ENCODE measurements at places on chromosomes 12 and 14.

DNA sequence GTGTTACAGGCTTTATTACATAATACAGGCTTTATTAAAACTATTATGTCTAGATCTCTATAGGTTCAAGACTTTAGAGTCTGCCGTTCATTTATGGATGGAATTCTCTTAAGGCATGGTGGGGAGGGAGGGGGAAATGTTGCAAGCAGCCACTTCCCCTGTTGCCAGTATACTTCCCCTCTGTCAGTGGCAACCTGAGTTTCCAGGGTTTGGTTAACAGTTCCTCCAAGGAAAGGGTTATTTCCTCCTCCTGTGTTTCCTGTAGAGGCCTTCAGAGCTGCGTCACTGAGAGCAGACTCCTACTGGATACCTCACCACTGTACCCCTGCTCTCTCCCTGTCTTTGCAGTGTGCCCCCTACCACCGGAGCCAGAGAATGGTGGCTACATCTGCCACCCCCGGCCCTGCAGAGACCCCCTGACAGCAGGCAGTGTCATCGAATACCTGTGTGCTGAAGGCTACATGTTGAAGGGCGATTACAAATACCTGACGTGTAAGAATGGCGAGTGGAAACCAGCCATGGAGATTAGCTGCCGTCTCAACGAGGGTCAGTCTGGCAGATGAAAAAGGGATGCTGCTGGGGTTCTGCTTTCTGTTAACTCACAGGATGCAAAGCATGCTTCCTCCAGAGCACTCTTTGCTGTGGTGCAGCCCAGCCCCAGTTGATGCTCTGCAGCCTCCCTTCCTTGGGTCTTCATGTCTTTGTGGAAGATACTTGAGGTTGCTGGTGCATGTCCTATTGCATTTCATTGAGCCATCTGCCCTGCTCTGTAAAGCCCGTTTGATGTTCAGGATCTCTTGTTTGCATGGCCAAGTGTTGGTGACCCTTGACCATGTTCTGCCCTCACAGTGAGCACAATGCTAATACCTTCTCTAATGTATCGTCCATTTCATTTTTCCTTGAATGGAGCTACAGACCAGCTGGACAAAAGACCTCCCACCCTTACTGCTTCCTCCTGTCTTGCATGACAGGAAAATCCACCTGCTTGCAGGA lies 63.6 kb upstream of the SRSF5 start:
- no peak for DNase-seq

DNA sequence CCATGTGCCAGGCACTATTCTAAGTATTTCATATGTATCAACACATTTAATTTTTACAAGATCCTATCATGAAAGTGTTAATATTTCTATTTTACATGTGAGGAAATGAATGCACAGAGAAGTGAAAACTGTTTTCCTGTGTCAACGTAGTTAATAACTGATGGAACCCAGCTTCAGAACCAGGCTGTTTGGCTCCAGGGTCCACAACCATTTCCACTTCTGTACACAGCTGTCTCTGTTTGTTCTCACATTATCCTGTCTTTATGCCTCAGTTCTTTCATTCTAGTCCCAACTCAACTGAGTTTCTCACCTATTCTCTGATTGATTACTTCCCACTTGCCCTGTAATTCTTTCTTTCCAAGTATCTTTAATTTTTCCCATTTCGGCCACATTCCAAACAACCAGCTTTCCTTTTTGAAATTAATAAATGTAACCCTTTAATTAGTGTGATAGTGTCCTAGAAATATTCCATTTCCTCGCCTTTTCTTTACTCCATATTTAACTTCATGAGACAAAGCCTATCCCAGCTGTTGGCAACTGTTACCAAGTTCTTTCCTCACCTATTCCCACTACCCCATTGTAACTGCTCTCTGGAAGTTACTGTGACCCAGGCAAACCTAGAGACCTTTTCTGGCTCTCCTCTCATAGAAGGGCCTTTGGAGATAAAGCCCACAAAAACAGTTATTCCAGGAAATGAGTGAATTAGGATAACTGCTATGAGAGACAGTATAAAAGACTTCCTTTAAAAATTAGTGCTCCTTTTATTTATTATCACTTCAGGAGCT lies 218.7 kb downstream of the RASSF9 start:
- DNase-seq, result no peak

DNA sequence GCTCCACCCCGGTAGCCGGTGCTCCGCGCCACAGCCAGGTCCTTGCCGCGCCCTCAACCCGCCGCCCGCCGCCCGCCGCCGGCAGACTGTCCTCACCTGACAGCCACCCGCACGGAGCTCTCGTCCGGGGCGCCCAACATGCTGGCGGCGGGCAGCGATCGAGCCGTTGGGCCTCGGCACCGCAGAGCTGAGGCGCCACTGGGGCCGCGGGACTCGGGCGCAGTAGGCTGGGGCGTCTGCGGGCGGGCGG lies 164 bp downstream of the KIF21A start:
- DNase-seq, result no peak

GRCh38 chr12:93020631-93021597 lies 91.8 kb upstream of the EEA1 start:
- DNase-seq, result no peak

DNA sequence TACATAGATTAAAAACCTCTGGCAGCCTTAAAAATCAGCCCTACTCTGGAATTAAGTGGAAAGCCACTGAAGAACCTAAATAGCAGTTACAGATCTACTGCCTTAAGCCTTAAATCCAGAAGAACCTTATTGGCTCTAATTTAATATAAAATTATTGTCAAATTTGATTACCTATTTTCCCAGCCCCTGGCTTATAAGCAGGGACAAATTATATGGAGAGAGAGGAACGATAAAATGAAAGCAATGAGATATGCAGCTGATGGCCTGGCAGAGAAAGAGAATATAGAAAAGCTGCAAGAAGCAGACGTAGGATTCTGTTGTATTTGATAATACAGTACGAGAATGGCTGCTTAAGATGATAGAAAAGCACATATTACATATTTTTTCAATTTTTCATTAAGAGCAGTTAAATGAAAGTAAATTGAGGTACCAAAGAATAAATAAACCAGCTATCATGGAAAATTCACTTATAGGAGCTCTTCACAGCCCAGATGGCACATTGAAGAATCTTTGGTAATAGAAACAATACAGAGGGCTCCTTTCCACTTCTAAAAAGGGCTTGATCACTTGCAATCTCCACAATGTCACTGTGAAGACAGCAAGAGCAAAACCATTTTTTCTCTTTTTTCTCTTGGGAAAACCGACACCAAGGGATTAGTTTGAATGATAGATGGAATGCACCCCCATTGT lies 129.4 kb downstream of the KICS2 start:
- no peak for DNase-seq

DNA sequence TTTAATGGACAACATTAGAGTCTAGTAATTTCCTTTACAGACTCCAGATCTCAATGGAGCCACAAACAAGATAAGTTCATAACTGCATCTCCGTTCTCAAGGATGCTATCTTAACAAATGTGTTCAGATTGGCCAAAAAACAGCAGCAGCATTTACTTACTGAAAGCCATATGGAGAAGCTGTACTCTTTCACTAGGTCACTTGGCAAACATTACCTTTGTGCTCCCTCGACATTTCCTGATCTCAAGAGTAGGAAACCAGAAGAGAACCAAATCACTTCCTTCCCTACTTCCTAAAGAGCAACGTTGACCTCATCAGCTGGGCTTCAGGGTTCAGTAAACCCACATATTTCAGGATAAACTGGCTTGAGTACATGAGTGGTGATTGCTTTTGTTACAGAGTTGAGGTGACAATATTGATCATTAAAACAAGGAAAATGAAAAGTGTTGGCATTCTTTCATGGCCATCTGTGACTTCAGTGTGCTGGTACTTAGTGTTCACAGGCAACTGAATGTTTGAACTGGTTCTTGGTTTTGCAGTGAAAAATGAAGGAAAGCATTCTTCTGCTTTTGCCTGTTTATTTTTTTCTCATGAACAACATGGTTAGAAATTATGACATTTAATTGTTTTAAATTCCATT lies 449.6 kb downstream of the TMEM117 start:
- DNase-seq, result no peak

GRCh38 chr12:78101946-78102635 lies 271.4 kb downstream of the NAV3 start:
- peak; percentile 54 for DNase-seq

- no peak for DNase-seq
These were observed 64.3 kb upstream of the PLEKHA5 start for GRCh38 chr12:19065223-19065622.

- no peak for DNase-seq
These were observed 312.5 kb downstream of the LRIG3 start for GRCh38 chr12:58607805-58608204.

- DNase-seq, result no peak
These were observed 44.7 kb downstream of the TMEM117 start for GRCh38 chr12:43880547-43880946.

DNA sequence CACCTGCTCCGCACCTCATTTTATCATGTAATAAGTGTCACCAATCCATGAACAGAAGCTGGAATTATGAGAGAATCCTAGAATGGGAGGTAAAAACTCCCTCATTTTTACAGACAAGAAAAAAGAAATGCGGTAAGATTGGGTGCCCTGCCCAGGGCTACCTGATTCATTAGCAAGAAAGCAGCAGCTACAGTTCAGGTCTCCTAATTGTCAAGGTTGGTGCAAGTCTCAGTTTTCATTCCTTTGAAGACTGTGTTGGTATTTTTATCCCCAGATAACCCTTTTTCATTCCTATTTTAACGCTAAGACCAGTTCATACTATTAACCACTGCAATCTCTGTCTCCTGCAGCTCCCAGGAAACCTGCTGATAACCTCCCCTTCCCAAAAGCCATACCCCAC lies 6.9 kb downstream of the DUSP6 start:
- no peak for DNase-seq

DNA sequence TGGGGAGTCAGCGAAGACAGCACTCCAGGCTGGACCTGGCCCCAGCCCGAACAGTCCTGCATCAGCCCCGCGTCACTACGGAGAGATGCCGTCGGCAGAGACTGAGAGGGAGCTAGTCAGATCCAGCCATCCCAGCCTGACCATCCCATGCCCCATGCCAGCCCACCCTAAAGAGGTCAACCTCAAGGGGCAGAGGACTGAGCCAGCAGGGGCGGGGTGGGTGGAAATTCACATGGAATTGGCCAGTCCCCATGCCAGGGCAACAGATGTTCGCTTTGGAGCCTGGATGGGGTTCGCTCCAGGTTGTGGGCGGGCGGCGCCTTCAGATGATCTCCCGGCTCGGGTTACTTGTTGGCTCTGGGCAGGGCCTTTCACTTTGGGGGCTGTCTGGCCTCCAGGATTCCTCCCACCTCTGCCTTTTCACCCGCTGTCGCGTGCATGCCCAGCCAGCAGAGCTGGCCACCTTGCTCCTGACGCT lies 154.3 kb downstream of the TSPAN9 start:
- peak; percentile 78 for DNase-seq

GRCh38 chr12:95614390-95614982 lies 63.2 kb upstream of the USP44 start:
- no peak for DNase-seq

DNA sequence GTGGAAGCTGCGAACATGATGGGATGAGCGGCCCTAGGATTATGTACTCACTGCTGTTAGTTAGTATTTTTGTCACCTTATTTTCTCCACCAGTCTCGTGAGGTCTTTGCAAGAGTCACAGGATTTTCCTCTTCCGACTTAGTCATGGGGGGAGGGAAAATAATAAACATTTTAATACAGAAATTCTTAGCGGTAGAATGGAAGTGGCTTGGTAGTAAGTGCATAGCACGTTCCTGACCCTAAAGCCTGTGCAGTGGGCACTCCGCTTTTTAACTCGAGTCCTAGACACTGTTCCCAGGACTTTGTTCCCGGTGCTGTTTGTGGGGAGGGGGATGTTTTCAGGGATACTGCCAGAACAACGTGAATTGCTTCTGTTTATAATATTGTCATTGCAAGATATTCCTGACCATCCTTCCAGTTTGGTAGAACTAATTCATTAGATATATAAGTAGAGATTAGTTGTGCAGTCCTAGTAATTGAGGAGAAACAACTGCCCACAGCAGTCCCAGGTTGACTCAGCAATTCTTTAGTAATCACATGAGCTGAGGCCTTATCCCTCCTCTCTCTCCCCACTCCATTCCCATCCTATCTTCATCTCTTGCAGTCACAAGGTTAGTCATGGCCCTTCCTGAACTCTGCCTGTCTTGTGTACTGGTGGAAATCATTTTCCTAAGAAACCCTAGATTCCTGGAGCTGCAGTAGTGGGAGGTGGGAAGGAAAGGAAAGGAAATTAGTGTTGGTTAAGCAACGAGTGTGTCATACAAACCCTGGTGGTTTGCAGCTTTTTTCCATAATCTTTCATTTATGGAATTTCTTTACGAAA lies 799 bp downstream of the SLC38A6 start:
- no peak for DNase-seq
